Stimulated activated CD4-positive, alpha-beta T cell treated with anti-CD3 and anti-CD28 coated beads, Interleukin-12 subunit alpha, Interleukin-12 subunit beta, amount 100 ng/mL, for 4 hours (primary cell): ENCODE measurements at places on chromosomes 7 and 10.

GRCh38 chr10:97426776-97427570, 982 bp downstream of the PGAM1 start:
- no peak for DNase-seq

GRCh38 chr10:49502358-49502757, 36.6 kb downstream of the ERCC6 start:
- DNase-seq, result no peak

- no peak for DNase-seq
These were observed 161.8 kb upstream of the CACNA2D1 start for GRCh38 chr7:82605247-82605864.

DNA sequence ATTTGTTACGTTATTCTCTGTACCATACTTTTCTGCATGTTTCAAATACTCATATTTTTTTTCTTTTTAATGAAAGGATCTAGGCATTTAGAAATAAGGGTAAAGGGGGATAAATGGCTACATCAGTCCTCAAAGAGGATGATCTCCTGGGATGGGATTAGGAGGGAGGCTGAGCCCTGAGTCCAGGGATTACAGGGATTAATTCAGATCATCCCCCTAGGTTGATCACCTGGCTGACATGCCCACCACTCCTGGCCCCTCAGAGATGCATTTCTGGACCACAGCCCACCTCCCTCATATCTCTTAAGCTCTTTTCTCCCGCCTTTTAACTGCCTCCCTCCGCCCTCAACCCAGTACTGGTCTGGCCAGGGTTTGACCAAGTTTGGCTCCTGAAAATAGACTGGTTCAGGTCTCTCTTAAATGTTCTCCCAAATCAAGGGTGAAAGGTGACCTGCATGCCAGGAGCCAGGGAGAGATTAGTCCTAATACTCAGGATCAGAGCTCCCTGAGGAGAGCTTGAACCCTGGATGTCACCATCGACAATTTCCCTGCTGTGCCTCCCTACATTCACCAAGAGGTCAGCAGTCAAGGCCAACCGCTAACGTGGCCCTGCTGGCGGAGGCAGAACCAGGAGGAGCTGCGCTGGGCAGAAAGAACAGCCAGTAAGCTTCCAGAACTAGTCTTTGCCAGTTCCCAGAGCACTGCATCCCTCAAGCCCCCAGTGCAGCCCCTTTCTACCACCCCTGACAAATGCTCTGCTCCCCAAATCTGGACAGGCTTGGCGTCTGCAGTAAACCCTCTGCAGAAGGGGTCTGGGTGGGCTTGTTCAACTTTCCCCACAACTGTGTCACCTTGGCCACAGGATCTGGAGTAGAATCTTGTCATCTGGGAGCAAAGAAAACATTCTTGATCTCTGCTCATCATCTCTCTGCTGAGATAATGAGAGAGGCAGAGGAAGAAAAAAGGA, 3.0 kb upstream of the CCDC136 start:
- DNase-seq, result no peak

DNA sequence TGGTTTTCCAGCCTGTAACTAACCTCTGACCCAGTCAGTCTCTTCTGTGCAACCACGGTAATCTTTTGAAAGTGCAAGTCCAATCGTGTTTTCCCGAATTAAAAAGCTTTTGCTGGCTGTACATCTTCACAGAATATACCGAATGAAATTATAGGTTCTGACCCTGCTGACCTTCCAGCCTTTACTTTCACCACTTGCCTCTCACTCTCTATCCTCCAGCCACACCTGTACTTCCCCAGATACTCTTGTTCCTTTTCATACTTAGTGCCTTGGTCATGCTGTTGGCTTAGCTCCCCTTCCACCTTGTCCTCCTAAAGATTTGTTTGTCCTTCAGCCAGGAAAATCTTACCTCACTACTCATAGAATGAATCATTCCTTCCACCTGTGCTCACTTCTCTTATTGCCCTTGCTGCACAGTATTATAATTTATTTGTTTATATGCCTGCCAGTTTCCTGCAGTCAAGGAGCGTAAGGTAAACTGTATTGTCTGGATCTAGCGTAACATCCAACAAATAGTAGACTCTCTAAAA, 2.3 kb upstream of the PNPLA8 start:
- DNase-seq, result no peak

GRCh38 chr7:112056409-112056808, 149.8 kb downstream of the DOCK4 start:
- DNase-seq, result no peak

DNA sequence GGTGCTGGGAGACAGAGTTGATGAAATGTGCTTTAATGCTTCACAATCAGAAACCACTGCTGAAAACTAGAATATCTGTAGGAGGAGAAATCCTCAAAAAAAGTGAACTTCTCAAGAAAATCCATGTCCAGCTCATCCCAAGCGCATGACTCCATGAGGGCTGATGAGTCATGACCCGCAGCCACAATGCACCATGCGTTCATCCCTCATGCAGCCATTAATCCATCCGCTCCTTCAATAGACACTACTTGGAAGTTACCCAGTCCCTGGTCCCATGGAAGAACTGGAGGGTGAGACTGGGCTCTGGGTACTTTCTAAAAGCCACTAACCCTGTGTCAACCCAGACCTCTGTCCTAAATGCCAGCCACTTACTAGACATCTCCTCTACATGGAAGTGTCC, 24.4 kb downstream of the TMEM273 start:
- DNase-seq, result no peak

DNA sequence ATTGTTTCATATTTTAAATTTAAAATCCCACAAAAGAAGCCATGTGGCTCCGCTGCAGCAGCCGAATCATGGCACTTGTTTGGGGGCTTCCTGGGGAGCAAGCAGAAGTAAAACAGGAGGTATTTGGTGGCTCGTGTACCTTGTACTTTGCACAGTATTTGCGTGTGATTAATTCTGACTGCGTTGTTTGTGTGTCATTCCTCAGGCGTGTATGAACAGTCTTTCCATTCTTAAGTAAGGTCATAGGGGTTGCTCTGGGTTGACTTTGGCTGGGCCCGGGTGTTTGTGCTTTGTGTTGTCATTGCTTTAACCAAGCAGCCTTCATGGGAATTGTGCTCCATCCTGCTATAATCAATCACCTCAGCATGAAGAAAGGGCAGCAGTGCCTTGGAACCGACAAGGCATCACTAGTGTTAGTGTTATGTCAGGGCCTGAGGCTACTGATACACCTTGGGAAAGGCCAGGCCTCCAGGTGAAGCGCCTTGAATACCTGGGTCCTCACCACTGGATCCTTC, 182.4 kb downstream of the ARHGAP21 start:
- no peak for DNase-seq

- peak; percentile 42 for DNase-seq
These were observed 18.8 kb downstream of the NOBOX start for GRCh38 chr7:144384555-144385245.

DNA sequence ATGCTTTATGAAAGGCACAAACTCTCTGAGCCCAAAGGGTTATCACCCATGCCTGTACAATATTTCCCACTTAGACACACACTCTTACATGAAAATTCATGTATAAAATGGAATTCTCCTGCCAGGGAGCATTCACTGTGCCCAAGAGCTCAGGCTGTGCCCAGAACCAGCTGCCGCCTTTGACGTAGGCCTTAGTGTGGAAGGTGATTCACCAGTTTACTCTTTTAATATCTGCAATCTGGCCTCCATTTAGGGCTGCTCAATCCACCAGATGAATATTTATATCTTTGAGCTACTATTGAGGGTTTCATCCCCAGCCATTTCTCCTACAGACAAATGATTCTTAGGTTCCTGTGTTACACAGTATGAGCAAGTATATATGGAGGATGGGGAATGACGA, 849.7 kb downstream of the CNTNAP2 start:
- DNase-seq, result no peak

DNA sequence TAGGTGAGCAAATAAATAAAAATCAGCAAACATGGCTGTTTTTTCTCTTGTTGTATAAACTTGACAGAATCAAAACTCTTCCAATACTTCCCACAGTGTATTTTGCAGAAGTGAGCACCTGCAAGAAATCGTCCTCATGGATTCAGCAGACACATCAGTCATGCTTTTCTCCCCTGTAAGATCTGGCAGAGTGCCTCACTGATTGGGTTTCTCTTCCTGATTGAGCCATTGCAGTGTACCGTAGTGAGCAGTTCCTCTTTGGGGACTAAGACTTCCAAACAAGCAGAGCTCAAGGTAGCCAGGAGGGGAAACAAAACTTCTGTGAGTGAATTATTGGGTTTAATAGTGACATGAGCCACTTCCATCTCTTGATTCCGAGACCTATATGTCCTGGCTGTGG, 2.2 kb upstream of the CCDC3 start:
- no peak for DNase-seq

GRCh38 chr7:23570592-23571200, 26.5 kb upstream of the CCDC126 start:
- peak; percentile 62 for DNase-seq

GRCh38 chr7:117961235-117961634, 88.0 kb upstream of the CTTNBP2 start:
- DNase-seq, result no peak

GRCh38 chr10:14052931-14053330, 277.8 kb downstream of the FRMD4A start:
- DNase-seq, result no peak

DNA sequence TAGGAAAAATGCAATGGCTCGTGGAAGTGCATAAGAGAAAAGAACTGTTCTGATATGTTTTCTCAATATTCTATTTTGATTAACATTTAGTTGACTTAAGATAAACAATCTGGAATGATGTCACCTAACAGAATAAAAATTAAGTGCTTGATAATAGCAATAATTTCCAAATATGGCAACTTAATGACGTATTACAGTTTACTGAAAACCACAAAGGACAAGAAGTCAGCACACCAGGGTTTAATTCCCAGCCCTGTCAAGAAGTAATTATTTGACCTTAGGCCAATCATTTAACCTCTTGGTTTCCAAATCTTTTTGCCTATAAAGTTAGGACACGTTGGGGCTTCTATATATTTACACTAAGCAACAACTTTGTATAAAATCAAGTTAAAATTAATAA, 95.7 kb downstream of the CABCOCO1 start:
- DNase-seq, result no peak

DNA sequence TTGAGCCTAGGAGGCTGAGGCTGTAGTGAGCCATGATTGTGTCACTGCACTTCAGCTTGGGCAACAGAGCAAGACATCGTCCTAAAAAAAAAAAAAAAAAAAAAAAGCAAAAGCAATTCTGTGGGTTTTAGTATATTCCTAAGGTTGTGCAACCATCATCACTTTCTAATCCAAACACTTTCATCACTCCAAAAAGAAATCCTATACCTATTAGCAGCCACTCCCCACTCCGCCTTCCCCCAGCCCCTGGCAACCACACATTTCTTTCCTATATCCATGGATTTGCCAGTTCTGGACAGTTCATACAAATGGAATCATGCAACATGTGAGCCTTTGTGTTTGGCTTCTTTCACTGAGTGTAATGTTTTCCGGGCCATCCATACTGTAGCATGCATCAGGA, 20.4 kb downstream of the ZAN start:
- no peak for DNase-seq

DNA sequence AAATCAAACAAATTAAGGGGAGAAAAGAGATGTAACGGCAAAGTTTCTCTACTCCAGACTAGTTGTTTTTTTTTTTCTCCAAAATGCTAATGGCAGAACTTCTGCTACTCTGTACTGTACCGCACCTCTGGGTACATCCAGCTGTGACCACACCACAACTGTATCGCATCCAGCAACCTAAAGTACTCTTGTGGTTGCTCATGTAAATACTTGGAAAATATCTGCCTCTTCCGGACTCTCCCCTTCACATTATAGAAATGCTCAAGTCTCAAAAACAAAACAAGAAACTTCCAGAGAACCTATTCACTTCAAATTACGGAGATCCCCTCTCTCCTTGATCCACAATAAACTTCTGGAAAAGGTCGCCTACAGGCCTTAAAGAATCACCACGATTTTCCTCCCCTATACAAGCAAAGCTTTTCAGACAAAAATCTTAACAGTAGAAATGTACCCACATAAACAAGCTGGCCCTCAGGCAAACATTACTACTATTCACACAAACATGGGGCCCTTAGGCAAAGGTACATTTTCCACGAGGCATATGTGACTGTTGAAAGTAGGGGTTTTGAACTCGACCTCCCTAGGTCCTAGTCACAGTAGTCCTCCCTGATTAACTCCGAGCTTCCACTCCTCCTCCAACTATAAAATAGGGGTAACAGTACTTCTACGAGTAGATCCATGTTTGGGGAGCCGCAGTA, 222.9 kb upstream of the MKLN1 start:
- no peak for DNase-seq

GRCh38 chr10:6062101-6062771, at the start of gene IL2RA:
Gene IL2RA (minus strand): TSS chr10:6062367. CDS start chr10:6062151, 216 bp downstream.
- peak; percentile 69 for DNase-seq

DNA sequence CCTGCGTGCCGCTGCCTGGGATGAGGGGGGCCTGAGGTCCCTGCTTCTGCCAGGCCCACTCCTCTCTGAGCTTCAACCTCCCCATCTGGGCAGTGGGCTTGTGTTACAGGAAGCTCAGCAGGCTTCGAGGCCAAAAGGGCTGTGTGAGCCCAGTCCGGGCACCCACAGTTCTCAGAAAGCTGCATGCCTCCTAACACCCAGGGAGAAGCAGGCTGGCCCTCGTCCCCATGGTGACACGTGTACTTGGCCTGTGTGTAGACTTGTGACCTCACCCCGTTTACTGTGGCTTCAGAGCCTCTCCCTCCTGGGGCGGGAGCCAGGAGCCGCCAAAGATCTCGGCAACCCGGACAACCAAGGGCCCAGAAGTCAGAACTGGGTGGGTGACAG, 2.2 kb upstream of the GRIFIN start:
- DNase-seq, result no peak

DNA sequence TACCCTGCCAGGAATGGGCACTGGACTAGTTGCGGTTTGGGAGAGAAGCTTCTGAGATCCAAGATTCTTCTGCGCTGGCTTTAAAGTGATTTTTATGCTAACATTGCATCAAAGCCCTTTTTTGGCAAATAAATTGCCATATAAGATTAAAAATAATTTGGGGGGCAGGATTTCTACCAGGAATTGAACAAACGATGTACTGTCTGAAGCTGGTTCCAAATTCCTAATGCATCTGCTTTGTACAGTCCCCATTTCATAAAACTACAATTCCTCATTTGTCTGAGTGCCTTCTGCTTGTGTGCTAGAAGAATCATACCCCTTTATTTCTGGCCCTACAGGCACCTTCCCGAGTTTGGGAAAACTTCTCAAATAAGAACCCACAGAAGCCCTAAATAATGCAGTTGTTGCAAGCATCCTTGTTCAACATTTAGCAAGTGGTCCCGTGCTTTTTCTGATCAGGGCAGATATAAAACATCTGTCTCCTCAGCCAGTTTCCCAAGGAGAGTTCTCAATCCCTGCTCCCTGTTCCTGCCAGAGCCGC, 349.7 kb downstream of the PTEN start:
- DNase-seq, result no peak

- DNase-seq, result no peak
These were observed 259.8 kb downstream of the GLI3 start for GRCh38 chr7:41977151-41977651.
